Activated CD4-positive, alpha-beta T cell treated with anti-CD3 and anti-CD28 coated beads, Interleukin-2, amount 50 U/mL, for 24 hours (primary cell): ENCODE measurements at places on chromosomes 1 and 21.

DNA sequence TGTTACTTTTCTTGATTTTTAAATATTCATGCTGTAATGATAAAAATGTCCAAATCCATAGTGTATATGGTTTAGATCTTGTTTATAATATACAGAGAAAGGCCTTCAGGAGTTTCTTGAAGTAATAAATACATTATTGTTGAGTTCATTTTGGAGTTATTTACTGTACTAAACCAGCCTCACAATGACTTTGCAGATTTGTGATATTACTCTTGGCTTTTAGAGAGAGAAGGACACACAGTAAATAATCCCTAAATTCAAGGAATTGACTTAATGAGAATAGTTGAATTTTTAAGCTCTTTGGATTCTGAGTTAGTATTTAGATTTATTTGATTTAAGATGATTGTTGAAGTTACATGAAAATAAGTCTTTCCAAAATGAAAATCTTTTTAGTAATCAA is 38.9 kb downstream of the RABGAP1L start:
- no peak for DNase-seq

DNA sequence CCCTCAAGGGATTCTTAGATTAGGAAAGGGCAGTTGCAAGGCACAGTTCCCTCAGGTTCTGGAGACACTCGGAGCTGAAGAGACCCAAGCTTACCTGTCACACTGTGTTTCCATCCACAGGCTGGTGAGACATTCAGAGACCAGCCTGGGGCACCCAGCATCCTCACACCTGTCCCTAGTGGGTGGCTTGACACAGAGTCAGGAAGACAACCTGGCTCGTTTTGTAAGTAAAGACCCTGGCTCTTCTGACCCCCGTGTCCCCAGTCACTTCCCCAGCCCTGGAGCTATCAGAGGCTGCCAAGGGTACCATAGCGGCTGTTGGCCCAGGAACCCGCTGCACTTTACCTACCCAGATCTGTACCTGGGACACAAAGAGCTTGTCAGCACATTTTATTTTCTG is 409.8 kb downstream of the MATN1 start:
- no peak for DNase-seq

DNA sequence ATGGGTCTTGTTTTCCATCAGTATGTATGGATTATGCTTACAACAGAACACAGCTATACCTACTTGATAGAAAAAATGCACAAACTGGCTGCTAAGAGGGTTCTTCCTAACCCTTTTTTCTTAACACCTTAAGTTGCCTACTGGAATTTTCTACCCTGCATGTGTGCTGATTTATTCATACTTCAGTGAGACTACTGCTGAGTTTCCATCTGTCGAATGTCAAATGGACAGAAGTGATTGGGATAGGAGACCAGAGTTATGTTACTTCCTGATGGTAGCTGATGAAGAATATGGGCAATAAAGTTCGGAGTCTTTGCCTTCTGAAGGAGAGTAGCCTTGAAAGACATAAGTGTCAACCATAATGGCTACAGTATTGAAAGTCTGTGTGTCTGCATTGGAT is 6.5 kb upstream of the DNM3 start:
- DNase-seq = no peak

GRCh38 chr1:51238034-51238403 is 1.9 kb downstream of the RNF11 start:
- no peak for DNase-seq

GRCh38 chr21:45596704-45597318 is 46.7 kb upstream of the PCBP3 start:
- DNase-seq = peak; percentile 79

GRCh38 chr1:102872526-102872925 is 235.8 kb downstream of the COL11A1 start:
- DNase-seq = no peak

- DNase-seq = no peak
Measured at GRCh38 chr1:192869308-192869940, 60.6 kb downstream of the RGS2 start.

GRCh38 chr1:25053576-25054250 is 123.6 kb upstream of the RUNX3 start:
- no peak for DNase-seq

DNA sequence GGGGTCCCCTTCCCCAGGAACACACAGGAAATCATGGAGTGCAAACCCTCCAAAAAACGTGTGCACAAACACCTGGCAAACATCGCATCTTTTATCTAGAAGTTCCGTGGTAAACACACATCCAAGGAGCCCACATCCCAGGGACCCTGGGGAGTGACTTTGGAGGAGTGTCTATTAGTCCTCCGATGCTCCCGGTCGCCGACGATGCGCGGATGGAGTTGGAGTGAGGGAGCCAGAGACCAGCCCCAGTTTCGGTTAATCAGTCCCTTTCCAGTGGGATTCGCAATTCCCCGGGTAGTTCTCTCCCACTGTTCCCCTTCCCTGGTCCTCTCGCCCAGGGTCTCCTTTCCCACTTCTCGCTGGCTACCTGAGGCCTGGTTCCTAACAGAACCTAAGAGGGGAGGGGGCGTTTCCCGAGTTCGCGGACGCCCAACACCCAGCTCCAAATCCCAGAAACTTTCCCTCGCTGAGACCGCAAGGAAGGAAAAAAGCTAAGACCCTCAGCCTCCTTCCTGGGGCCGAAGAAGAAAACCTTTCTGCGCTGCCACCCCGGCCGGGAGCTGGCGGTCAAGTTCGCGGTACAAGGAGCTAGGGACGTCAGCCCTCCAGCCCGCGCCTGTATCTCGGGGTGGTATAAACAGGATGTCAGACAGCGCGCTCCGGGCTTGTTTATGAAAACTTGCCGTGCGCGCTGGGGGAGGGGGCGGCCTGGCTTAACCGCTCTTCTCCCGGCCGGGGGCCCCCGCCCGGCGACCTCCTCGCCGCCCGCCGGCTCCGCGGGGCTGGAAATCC is 787 bp downstream of the JAK1 start:
- peak; percentile 32 for DNase-seq

DNA sequence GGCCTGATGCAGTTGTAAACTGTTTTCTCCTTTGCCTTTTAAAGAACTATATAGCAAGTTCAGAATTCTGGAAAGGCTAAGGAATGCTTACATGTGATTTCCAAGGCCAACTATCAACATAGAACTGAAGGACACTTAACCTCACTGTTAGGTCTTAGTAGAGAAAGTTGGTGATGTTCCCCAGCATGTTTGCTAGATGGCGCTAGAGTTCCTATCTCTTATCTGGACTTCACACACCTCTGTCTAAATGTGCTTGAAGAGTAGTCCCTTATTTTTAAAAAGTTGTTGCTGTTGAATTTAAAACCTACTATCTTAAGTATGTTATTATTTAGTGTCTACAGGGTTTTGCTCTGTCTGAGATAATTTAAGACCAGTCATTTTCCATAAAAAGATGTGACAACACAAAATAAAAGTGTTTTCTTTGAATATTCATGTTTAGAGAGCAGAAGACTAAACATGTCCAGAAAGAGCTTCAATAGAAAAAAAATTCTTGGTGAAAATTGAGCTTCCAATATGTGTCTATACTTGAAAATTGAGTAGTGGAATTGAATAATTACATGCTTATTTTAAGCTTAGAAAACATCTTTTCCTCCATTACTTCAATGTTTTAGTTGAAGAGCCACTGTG is 237.3 kb downstream of the S1PR1 start:
- DNase-seq = no peak

DNA sequence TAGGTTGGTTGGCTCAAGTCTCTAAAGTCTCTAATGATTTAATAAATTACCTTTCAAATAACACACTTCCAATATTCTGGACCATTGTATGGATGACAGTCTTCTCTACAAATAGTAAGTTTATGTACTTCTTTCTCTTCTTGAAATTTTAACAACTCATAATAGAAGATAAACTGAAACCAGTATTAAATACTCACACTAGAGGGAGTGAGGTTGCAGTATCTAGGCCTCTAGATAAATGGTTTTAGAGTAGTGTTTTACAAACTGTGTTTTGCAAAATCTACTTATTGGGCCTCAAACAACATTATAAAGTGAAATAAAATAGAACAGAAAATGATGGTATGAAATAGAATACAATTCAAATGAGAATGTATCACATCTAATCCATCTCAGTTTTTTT is 479.9 kb upstream of the BRINP3 start:
- no peak for DNase-seq

GRCh38 chr1:206637605-206638004 is 2.3 kb downstream of the DYRK3 start:
- no peak for DNase-seq

DNA sequence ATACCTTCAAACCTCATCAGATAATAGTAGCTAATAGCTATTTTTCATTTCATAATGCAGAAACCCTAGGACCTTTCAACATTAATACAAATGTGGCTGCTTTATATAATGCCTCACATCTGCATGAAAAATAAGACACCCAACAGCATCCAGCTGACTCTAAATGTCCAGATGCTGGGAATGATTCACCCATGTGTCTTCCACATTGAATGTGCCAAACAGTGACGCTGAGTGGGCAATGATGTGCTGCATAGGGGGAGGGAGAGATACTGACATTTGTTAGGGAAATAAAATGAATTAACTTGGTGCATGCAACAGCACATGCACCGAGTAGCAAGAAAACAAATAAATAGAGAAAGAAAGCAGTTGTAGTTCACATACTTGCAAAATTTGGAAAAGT is 199.3 kb downstream of the DSCAM start:
- DNase-seq = no peak

DNA sequence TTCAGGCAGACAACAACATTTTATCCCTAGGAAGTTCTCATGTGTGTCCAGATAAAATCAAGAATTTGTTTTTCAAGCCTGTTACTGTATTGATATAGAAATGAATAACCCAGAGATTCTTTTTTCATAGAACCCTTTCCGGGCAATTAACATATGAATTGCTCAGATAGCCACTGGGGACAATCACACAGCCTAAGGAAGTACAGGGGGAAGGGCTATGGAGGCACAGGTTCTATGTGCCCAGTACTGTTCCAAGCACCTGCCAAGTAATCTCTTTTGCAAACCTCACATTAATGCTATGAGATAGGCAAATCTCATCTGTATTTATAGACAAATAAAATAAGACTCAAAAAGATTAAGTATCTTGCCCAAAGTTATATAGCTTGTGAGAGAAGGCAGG is 84.9 kb downstream of the NTNG1 start:
- no peak for DNase-seq

GRCh38 chr1:205270764-205271163 is 43.0 kb downstream of the TMCC2 start:
- DNase-seq = no peak

DNA sequence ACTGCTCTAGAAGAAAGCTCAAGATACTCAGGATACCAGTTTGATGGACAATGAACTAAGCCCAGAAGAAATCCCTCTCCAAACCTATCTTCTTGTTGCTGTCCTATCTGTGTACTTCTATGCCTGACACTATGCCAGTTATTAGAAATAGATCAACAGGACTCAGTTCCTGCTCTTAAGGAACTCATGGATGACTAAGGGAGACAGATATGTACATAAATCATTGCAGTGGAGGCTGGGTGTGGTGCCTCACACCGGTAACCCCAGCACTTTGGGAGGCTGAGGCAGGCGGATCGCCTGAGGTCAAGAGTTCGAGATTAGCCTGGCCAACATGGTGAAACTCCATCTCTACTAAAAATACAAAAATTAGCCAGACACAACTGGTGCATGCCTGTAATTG is 42.4 kb upstream of the AK4 start:
- no peak for DNase-seq

DNA sequence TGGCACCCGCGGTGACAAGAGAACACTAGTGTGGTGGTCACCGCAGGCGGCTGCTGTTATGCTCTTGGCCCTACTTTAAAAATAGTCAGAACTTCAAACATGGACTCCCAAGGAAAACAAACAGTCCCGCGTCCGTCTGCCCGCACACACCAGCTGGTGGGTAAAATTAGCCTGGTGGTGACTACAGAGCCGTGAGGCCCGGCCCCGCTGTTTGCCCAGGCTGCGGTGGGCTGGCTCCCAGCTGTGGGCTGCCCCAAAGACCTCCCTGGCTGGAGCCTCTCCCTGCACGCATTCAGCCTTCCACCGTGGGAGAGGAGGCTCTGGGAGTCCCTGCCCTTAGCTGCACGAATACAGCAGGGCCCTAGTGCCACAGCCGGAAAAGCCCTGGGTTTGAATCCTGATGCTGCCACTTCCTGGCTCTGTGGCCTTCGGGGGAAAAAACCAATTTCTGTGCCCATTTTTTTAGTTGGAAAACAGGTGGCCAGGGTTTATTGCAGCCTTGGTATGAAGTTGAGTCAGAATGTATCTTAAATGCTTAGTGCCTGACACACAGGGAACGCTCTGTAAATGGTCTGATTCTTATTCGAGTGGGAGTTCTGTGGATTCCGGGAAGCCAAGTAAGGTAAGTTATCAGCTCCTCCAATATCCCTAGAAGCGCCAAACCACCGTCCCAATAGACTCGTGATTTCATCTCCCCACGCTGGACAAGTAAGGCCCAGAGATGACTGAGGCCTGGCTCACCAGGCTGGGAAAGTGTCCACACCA is 58.2 kb downstream of the ALPL start:
- no peak for DNase-seq

DNA sequence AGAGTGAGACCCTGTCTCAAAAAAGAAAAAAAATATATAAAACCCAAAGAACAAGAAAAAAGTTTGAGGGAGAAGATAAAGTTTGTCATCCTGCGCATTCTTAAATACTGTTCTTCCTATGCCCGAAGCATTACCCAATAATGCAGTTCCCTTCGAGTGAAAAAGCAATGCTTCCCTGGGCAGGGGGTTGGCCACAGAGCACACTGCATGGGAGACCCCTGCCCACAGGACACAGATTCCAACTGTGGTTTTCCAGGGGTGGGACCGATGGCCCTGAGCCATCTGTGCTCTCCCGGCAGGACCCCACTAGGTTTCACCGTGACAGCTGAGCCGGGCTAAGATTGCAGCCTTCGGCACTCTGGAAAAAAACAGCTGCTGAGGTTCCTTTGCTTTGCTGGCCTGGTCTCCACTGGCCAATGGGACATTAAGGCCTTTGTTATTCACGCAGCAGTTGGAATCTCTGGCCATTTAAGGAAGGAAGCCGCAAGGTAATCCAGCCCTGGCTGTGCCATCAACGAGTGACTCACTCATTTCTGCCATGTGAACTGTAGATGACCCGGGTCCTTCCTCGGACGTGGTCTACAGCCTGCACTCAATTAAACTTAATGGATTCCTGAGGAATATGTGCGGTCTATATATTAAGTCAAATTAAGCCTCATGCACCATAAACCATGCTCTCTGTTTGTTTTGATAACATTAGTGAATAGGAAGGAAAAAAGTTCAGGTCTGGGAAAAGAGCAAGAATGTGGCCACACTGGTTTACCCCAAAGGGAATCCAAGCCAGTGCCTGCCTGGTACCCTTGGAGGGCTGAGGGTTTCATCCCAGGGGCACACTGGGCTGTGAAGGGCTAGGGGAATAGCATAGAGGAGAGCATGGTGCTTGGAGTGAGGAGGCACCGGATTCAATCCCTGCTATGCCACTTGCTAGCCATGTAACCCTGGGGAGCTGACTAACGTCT is 163.2 kb downstream of the ZBTB18 start:
- no peak for DNase-seq

GRCh38 chr1:76727520-76727919 is 139.8 kb upstream of the ST6GALNAC5 start:
- DNase-seq = no peak
